NCI-H446 (cell line): ENCODE measurements at places on chromosomes 7 and 10.
A peak's percentile ranks its signal among the peaks of the same experiment; 100 is the strongest.

GRCh38 chr10:132962623-132963429 lies 20.5 kb upstream of the CFAP46 start:
- no peak for DNase-seq

- DNase-seq = no peak
Measured at GRCh38 chr10:12795315-12796110, 206.0 kb downstream of the CCDC3 start.

DNA sequence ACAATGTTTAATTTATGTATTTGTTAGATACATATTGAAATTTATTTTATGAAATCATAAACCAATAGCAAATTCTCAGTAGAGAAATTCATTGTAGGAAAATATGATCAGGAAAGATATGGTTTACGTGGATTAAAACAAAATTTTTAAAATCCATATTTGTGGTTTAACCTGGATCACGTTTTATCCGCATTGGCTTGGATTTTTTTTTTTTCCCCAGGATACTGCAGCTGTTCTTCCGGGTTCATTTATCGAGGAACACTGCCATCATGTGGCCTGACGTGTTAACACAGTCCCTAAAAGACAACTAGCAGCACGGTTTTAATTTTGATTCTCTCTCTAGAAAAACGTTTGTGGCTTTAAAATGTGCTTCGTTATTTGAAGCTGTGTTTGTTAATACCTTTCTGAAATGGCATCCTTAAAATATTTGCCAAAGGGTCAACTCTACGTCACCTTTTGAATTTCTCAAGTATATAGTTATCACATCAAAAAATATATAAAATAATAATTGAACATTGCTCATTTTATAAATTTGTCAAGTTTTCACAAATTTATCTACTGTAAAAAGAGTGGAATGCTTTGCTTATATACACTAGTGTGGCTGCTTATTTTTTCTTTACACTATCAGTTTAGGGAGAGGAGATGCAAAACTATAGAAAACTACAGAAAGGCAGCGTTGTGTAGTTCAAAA lies 8.7 kb upstream of the ASB4 start:
- DNase-seq = peak; percentile 73

- DNase-seq = no peak
Measured at GRCh38 chr7:17685141-17685540, 255.2 kb downstream of the SNX13 start.

DNA sequence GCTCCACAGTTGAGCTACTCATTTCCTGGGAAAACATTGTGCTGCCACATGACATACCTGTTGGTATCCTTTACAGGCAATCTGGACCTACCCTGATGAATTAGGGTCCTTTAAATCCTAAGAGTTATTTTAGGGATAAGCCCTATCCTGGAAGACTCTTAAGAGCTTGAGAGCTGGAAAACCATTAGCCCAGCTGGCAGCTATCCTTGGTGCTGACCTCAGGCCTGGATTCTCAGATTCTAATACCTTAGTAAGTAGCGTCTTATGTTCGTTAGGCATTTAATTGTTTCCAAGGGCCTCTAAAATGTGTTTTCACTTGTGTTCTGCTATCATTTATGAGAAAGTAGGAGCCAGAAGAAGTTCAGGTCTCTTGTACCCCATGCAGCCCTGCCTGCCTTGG lies 93.0 kb upstream of the SORCS3 start:
- DNase-seq = no peak
